NCI-H2081 (cell line): ENCODE measurements at places on chromosomes 4 and X.

DNA sequence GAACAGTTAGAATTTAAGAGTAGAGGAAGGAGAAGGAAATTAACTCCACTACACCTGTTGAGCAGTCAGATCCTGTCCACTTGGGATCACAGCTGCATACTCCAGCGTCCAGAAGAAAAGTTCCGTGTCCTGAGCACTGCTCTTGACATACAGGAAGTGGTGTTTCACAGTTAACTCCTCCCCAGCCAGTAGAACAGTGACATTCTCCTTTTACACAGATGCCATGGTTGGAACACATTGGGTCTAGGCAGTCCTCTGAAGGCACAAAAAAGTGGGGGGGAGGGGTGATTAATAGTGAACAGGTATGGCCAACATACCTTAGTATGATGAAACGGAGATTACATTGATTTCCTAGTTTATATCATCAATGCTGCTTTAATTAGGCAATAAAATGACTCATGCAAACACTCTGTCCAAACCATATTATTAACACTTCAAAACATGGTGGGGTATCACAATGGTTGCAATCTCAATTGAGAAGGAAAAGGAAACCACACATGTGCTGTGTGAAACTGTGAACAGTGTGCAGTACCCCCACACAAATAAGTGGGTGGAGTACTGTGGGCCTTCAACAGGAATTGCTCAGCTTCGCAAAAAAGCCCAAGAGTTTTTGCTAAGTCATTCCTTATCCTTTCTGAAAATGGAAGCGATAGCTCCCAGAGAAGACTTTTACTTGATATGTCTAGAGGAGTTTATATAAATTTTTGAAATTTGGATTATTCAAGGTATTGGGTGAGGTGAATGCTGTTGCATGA lies 295.6 kb downstream of the SH2D1A start:
- DNase-seq = peak; percentile 13

GRCh38 chrX:53223955-53224859 lies 800 bp downstream of the KDM5C start:
- DNase-seq = no peak

DNA sequence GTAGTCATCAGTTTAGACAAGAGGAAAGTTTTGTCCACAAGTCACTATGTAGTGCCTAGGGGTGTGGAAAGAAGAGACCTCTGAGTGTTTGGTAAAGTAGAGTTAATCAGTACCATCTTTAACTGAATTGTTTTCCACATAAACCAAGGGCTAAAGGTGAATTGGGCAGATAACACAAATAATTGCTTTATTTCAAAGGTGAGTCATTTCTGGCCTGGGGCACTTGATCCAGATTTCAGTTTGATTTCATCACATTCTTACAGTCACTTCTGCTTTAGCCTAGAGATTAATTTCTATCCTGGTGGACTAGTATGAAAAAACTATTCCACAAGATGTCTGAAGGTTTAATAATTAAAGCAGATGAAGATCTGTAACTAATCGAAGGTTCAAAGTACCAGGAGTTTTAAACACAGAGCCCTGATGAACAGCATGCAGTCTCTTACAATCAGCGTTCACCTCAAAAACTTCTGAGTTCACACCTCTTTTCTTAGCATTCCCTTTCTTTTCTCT lies 74.5 kb upstream of the BOD1L1 start:
- no peak for DNase-seq

- DNase-seq = peak; percentile 56
Observed at GRCh38 chrX:11792461-11793421, 34.7 kb downstream of the MSL3 start.

DNA sequence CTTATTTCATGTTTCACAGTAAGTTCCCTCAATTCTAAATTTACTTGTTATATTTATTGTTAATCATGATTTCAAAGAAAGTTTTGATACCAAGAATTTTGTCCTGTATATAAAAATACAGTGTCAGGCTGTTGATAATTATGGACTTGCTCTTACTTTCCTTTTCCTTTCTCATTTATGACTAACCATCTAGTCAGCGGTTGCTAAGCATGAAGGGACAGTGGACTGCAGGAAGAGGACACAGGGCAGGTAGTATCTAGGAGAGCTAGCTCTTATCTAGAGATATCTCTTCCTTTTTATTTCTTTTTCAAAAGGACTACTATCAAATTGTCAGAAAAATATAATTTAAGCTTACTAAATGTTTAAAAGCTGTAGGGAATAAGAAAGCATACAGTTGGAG lies 1.6 kb downstream of the OPRPN start:
- DNase-seq = no peak

DNA sequence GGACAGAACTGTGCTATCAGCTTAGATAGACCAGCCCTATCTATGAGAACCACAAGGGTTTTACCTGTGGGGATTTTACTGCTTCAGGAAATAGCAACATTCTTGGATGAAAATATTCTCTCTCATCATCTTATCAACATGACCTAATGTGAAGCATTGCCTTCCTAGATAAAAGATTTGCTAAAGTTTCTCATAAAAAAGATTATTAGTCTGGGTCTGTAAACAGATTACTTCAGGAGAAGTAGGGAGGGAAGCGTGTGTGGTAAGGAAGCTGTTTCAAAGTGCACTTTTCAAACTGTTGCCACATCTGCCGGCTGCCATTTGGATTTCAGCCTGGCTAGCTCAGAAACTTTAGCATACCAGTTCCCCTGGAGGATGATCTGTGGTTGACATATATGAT lies at the start of gene NOX1:
Gene NOX1, minus strand, starts transcription at position 35 of the 400 bp plus-strand sequence. CDS start 220 bp downstream, outside the sequence.
- no peak for DNase-seq

DNA sequence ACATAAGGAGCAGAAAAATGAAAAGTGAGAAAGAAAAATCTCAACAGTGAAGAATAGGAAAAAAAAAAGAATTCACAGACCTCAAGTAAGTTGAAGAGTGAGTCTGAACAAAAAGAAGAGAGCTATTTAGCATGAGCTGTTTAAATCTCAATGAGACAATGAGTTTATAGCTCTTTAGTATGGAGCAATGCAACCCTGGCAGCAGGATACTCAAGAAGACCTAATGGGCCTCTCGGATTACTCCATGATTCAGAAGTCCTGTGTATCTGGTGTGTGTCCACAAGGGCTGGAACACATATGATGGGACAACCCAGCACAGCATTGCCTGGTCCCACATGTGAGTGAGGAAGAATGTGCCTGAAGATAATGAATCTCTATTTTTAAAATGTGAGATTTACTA lies 563.1 kb upstream of the INTU start:
- no peak for DNase-seq

DNA sequence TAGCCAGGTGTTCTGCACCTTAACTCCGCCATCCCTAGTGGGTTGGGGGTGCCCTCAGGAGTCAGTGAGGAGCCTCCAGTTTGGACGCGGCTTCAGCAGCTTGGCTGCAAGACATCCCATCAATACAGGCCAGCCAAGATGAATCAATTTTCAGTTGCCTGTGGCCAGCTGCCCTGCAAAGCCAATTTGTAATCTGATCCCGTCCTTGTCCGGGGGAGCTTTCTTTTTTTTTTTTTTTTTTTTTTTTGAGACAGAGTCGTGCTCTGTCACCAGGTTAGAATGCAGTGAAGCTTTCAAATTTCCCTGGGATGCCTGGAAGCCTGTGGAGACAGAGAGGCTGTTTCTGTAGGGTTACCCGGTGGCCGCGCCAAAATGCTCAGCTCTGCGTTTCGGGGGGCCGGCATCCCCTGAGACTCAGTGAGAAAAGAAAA lies 192.5 kb downstream of the ASMT start:
- no peak for DNase-seq

DNA sequence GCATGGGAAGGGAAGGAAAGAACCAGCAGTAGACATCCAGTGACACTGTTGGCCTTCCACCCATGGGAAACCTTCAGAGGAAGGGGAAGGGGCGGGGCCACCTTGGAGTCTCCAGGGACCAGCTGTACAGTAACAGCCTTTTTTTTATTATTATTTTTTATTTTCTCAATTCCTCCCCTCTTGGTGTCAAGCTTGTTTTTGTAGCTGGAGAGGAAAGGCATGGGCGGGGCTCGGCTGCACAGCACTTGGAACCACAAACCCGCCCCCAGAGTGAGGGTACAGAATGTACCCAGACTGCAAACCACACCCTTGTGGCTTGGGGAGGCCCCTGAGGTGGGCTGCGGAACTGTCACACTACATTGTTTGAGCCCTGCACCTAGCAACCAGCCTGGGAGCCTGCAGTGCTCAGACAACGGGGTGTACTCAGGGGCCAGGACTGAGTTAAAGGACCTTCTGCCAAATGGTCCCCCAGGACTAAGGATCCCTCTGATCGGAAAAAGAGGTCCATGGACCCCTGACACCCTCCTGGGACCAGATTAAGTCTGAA lies 45.7 kb downstream of the PRPS1 start:
- no peak for DNase-seq

DNA sequence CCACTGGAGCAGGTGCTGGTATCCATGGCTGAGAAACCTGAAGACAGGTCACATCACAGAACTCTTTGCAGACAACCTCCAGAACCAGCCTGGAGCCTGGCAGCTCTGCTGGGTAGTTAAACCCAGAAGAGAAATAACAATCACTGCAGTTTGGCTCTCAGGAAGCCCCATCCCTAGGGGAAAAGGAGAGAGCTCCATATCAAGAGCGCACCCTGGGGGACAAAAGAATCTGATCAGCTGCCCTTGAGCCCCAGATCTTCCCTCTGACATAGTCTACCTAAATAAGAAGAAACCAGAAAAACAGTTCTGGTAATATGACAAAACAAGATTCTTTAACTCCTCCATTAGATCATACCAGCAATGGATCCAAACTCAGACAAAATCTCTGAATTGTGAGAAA lies 823.2 kb upstream of the FRG1 start:
- DNase-seq = no peak

GRCh38 chr4:149784018-149784417 lies 31.6 kb downstream of the IQCM start:
- DNase-seq = no peak
